ENCODE measurements at places on chromosomes 11 and 22.

DNA sequence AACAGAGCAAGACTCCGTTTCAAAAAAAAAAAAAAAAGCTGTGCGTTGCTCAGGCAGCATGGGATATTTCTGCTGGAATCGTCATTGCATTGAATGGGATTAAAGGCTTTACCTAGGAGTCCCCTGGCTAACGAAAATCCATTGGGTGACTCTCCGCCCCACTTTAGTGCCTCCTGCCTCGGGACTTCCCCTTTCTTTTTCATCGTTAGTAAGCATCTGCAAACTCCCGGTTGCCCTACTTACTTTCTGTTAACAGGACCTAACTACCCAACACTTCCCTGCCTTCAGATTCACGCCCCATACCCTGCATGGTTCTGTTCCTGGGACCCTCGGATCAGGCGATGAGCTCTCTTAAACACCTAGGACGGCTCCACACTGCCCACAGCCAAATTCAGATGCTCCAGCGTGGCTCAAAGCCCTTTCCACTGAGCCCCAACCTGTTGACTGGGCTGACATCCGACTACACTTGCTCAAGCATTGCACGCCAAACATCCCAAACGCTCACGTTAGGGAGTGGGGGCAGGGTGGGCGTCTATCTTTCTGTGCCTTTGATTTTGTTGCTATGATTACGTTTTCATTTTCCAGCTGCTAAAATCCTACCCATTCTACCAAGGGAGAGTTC lies 143.8 kb downstream of the ST3GAL4 start:
- DNase-seq = no peak

GRCh38 chr22:17403906-17404305 lies 34.6 kb downstream of the CECR2 start:
- no peak for DNase-seq

GRCh38 chr11:132901638-132902471 lies 630.4 kb downstream of the OPCML start:
- no peak for DNase-seq

GRCh38 chr11:115191761-115192160 lies 312.5 kb downstream of the CADM1 start:
- no peak for DNase-seq

DNA sequence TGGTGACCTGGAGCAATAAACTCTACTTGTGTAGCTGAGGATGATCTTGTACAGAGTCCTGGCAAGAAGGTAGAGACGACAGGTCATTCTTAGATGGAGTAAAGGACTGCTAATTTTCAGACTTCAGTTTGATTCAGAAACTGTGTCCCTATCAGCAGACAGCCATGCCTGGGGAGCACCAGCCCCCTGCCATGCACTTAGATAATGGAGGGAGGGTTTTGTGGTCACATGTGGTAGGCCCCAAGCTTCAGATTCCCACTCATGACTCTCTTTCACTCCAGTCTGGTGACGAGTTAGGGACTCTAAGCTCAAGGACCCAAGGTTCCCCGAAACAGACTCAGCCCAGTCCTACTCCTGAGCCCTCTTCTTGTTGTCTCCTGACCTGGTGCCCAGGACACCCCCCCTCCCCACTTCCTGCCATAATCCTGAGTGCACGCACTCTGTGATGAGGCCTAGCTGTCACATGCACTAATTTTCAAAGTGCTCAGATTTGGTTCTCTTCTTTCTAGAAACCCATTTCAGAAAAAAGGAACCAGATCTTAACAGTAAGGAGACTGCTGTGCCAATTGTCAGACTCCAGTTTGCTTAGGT lies 10.2 kb upstream of the AMPD3 start:
- DNase-seq = no peak

DNA sequence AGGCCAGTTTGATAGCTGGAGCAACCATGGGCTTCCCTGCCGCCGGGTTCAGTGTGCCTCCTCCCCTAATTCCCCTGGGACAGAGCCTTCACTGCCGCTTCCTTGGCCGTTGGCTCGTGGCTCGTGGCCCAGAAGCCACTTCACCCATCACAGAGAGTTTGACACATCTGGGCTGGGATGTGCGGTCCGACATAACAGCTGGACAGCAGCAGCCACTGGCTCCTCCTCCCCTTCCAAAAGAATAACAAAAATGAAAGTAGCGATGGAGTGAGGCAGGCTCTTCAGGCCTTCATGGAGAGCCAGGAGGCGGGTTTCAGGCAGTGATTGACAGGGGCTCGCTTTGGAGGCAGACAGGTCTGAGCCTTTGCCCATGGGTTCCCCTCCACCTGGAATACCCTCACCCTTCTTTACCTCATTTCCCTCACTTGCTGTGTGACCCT lies 8.2 kb downstream of the CREB3L1 start:
- DNase-seq = no peak

- no peak for DNase-seq
These were observed 58.6 kb downstream of the OTOG start for GRCh38 chr11:17605651-17606122.

GRCh38 chr11:2318123-2318522 lies 16.3 kb downstream of the TSPAN32 start:
- no peak for DNase-seq

DNA sequence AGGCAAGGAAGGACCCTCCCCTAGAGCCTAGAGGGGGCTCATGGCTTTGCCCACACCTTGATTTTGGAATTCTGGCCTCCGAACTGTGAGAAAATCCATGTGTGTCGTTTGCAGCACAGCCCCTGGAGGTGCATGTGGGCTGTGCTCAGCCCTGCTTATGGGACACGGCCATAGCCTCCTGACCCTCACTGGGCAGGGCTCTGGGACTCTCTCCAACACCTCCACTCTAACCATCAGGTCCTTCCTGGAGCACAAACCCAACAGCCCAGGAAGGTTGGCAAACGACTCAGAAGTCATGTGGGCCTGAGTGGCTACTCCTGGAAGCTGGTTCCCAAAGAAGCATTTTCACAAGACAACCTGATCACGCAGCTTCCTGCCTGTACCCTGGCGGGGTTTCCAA lies 144.1 kb downstream of the CTTN start:
- DNase-seq = no peak

GRCh38 chr11:69425895-69426544 lies 55.4 kb upstream of the LINC01488 start:
- no peak for DNase-seq

- DNase-seq = no peak
These were observed 414 bp downstream of the JOSD1 start for GRCh38 chr22:38700270-38700788.

GRCh38 chr11:99424313-99425084 lies 403.8 kb downstream of the CNTN5 start:
- no peak for DNase-seq
